Cerebellum (tissue), 4 donors: ENCODE measurements at places on chromosomes 2 and 18. TPM values are rescaled to one million over a fixed set of nuclear protein-coding genes. Genes with fewer than 3 reads are reported as not detected.
A peak's percentile ranks its signal among the peaks of the same experiment; 100 is the strongest.

DNA sequence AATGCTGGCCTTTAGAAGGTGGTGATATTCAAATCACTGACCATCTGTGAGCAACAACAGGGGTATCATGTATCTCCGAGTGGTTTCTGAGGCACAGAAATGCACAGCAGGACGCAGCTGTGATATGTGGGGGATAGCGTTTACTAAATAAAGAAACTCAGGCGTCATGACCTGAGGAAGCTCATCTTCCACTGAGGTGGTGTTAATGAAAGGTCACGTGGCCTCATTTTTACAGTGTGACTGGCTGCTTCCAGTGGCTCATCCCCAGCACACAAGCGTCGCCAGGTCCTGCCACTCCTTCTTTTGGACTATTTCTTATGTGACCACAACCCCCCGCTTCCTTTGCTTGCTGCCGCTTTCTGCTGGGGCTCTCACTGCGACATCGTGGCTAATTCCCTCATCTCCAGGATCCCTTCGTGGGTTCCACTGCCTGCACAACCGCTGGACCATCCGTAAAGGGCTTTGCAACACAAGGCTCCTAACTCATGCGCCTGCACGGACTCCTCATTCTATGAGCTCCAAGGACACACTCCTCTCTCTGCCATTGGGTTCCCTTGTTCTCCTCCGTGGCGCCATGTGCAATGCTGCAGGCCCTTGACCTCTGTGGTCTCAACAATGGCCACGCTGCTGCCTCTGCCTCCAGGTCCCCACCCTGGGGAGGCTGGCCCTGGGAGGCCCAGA is 109.3 kb downstream of the MBP start:
- no peak for DNase-seq

- DNase-seq: peak; percentile 60
Observed at GRCh38 chr2:235262750-235263149, 231.1 kb upstream of the AGAP1 start.

- DNase-seq: no peak
Observed at GRCh38 chr2:128345436-128346165, 26.9 kb upstream of the HS6ST1 start.

- no peak for DNase-seq
Observed at GRCh38 chr2:215288112-215288815, 23.6 kb upstream of the ATIC start.

DNA sequence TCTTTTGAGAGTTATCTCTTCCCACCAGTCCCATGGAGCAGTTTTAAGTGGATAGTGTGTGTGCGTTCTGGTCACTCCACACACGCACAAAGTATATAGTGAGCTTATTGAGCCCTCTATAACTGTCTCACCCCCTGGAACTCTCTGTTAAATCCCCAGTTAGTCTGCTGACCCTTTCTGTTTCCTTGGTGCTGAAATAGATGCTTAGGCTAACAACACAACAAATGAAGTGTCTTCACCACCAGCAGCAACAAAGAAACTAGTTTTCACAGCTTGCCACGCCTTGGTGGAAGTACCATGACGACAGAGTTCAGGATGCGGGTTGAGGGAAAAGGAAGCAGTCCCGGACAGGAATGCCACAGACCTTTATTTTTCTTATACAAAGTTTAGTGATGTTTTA is 203.5 kb upstream of the TMEFF2 start:
- no peak for DNase-seq

GRCh38 chr2:99489063-99489760 is 605 bp downstream of the REV1 start:
- peak; percentile 81 for DNase-seq

- no peak for DNase-seq
Observed at GRCh38 chr2:72788756-72789155, 37.1 kb downstream of the EXOC6B start.

Gene PCGF1
- total RNA-seq: 8.4 TPM
